SK-N-SH (cell line): ENCODE measurements at places on chromosomes 4 and X. TPM values are rescaled to one million over a fixed set of nuclear protein-coding genes. Genes with fewer than 3 reads are reported as not detected.

DNA sequence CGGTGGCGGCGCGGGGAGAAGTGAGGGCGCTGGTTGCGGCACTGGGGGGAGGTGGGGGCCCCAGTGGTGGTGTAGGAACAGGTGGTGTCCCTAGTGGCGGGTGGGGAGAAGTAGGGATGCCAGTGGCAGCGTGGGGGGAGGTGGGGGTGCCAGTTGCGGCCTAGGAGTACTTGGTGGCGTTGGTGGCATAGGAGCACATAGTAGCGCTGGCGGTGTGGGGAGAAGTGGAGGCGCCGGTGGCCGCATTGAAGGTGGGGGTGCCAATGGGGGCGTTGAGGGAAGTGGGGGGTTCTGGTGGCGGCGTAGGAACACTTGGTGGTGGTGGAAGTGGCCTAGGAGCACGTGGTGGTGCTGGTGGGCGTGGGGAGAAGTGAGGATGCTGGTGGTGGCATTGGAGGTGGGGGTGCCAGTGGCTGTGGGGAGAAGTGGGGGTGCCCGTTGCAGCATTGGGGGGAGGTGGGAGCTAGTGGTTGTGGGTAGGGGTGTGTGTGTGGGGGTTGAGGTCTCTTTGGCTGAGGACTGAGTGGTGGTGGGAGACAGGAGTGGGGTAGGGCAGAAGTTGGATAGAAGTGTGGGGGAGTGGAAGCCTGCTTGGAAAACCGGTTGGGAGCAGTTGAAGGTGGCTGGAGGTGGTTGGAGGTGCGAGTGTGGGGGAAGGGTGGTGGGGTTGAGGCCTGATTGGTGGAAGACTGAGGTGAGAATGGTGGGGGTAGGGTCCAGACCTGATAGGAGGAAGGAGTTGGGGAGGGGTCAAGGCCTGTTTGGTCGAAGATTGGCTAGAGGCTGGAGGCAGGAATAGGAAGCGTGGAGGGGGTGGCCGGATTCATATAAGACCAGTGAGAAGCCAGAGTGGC is 1.1 kb downstream of the GCNA start:
- DNase-seq: peak; percentile 28
- H3K27ac ChIP-seq: no peak overlapping the region
- H3K36me3 ChIP-seq: peaks cover 10% of the 10 kb centered on the region
- peaks cover 11% of the 10 kb centered on the region; the same call in 1 of the 2 replicates for H3K27me3 ChIP-seq

- no peak for DNase-seq
- H3K27me3 ChIP-seq: no peaks in the 10 kb centered on the region
- no peaks in the 10 kb centered on the region for H3K36me3 ChIP-seq
- H3K4me1 ChIP-seq: no peaks in the 10 kb centered on the region
- H3K27ac ChIP-seq: no peak overlapping the region
These were observed 46.2 kb downstream of the MAGEB5 start for GRCh38 chrX:26262121-26262523.

RAB28 gene
- 10.5 and 14.8 TPM in 2 replicates for polyA plus RNA-seq

TMPRSS11F gene
- not detected in 2 replicates for polyA plus RNA-seq

GRCh38 chr4:26459054-26459755 is 31.1 kb downstream of the CCKAR start:
- H3K4me1 ChIP-seq: no peaks in the 10 kb centered on the region
- H3K27ac ChIP-seq: no peak overlapping the region
- no peaks in the 10 kb centered on the region for H3K27me3 ChIP-seq

GRCh38 chr4:176792326-176793059 is at the start of gene VEGFC:
VEGFC (minus strand) TSS chr4:176792922; CDS start chr4:176792311, 611 bp downstream.
- no peaks in the 10 kb centered on the region for H3K27me3 ChIP-seq
- no peaks in the 10 kb centered on the region; the same call in none of the 2 replicates for H3K4me1 ChIP-seq

DNA sequence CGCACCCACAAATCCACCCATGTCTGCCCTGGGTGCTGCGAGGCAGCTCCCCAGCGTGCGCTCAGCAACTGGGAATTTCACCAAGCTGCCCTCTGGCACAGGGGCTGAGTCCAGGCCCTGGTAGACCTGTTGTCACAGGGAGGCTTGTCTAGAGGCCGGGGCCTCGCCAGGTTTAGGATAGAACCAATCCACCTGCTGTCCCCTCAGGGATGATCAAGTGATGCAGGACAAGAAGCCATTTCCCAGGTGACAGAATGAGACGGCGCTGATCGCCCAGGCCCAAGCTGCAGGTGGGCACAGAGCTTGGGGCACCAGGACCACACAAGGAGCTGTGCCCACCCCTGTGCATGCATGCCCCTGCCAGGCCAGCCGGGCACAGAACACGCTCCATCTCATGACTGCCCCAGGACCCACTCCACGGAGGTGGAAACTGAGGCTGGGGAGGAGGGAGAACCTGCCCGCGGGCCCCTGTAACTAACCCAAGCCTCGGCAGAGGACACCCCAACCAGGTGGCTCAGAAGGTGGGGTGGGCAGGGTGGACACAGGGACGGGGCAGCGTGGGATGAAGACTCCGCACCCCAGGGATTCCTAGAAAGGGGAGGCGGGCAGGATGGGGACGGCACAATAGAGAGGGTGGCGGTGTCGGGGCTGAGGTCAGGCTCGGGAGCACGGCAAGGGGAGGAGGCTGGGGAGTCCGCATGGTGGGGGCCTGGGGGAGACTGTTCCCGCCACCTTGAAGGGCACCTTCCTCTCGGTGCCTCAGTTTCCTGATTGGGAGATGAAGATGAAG is 78.0 kb downstream of the ZFYVE28 start:
- no peak overlapping the region for H3K27ac ChIP-seq
- no peaks in the 10 kb centered on the region for H3K27me3 ChIP-seq
- H3K4me3 ChIP-seq: no peak overlapping the region
- no peaks in the 10 kb centered on the region for H3K36me3 ChIP-seq
- H3K4me1 ChIP-seq: no peaks in the 10 kb centered on the region
- DNase-seq: no peak

CLCN5 gene
- 1.7 and 1.9 TPM in 2 replicates for polyA plus RNA-seq

- H3K27me3 ChIP-seq: no peaks in the 10 kb centered on the region
- no peak overlapping the region for H3K27ac ChIP-seq
- no peaks in the 10 kb centered on the region for H3K4me1 ChIP-seq
- no peak for DNase-seq
- H3K4me3 ChIP-seq: no peak overlapping the region
- no peaks in the 10 kb centered on the region for H3K36me3 ChIP-seq
These were observed 665.6 kb upstream of the CPEB2 start for GRCh38 chr4:14336656-14337055.

- no peaks in the 10 kb centered on the region; the same call in 1 of the 2 replicates for H3K4me1 ChIP-seq
- DNase-seq: no peak
- H3K4me3 ChIP-seq: no peak overlapping the region
- H3K36me3 ChIP-seq: no peaks in the 10 kb centered on the region
These were observed 2.4 kb upstream of the PLAC1 start for GRCh38 chrX:134660627-134661026.

GRCh38 chr4:133403913-133404312 is 254.8 kb downstream of the PCDH10 start:
- H3K4me3 ChIP-seq: no peak overlapping the region
- H3K36me3 ChIP-seq: no peaks in the 10 kb centered on the region
- DNase-seq: no peak

DNA sequence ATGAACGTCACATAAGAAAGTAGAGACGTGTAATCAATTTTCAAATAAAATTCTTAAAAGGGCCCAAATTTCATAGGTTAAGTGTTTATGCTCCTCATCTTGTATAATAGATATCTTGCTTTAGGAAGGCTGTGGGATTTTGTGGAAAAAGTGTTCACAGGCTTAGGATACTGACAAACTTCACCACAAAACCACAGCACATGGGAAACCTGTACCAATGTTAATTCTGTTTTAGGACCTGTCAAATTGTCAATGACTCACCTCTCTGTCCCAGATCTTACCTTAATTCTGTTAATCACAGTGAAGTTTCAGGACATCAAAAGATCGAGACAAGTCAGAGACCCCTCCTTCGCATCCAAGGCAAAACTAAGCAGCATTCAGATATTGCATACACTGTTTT is 24.2 kb downstream of the FGFBP1 start:
- peaks cover 9% of the 10 kb centered on the region; the same call in 1 of the 2 replicates for H3K4me1 ChIP-seq
- H3K27me3 ChIP-seq: no peaks in the 10 kb centered on the region
- H3K36me3 ChIP-seq: no peaks in the 10 kb centered on the region

GRCh38 chr4:2006367-2006766 is 2.4 kb downstream of the NELFA start:
- peaks cover 14% of the 10 kb centered on the region for H3K36me3 ChIP-seq
- DNase-seq: no peak
- H3K4me3 ChIP-seq: no peak overlapping the region
- H3K4me1 ChIP-seq: peaks cover 7% of the 10 kb centered on the region; the same call in 1 of the 2 replicates
- no peak overlapping the region for H3K27ac ChIP-seq

GRCh38 chrX:16022580-16023200 is 100.7 kb upstream of the GRPR start:
- no peak overlapping the region for H3K4me3 ChIP-seq
- no peaks in the 10 kb centered on the region for H3K36me3 ChIP-seq
- no peak for DNase-seq
- H3K27ac ChIP-seq: peak overlapping the region; percentile 87
- H3K4me1 ChIP-seq: no peaks in the 10 kb centered on the region; the same call in 1 of the 2 replicates
- no peaks in the 10 kb centered on the region for H3K27me3 ChIP-seq

DNA sequence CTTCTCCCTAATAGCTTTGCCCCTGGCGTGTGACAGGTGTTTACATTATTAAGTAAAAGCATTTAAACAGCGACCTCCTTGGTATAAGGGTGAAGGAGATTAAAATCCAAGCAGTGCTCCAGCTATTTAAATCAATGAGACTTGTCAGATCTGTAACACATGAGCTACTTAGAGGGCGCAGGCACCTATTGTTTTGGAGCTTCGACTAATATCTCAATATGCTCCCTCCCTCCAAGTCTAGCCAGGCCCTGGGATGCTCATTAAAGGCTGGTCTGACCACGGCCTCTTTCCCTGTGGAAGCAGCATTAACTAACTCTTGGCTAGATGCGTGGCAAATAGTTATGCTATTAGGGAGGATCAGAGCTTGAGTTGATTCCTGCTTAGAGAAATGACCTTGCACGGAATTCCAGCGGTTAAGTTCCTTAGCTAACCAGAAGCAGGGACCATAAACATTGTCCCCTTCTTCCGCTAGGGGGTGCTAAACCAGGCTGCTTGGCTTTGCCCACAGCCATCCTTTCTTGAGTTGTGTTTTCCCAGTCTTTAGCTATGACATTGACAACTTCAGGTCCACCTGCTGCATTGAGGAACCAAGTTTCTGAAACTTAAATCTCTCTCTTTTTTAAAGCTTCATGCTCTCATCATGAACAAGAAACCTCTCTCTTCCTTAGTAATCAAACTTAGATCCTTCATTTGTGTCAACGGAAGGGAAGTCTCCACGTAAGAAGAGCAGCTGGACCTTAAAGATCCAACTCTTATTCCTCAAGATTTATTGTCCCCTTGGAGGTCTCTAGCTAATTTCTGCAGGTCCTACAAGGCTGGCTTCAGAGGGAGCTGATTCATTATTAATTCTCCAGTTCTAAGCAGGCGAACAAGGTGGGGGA is 80.7 kb upstream of the IGFBP7 start:
- no peaks in the 10 kb centered on the region for H3K27me3 ChIP-seq
- no peak overlapping the region for H3K4me3 ChIP-seq
- H3K4me1 ChIP-seq: no peaks in the 10 kb centered on the region
- H3K36me3 ChIP-seq: no peaks in the 10 kb centered on the region
- peak; percentile 49 for DNase-seq

POU3F4 gene
- polyA plus RNA-seq: not detected in 2 replicates

DNA sequence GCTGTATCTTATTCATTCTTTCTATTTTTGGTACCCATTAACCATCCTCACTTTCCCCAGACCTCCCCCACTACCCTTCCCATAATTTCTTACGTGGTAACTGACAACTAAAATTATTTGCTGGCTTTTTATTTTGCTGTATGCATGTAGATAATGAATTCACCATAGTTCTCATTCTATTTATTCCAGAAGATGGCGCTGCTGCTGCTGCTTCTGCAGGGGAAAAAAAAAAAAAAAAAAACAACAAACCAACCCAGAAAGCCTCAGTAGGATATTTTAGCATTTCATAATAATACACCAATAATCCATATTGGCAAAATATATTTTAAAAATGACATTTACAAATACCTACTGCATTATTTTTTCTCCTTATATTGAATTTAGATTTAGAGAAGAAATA is 416.6 kb upstream of the MAGEB18 start:
- H3K27me3 ChIP-seq: no peaks in the 10 kb centered on the region
- H3K27ac ChIP-seq: no peak overlapping the region
- no peaks in the 10 kb centered on the region for H3K36me3 ChIP-seq
- no peak overlapping the region for H3K4me3 ChIP-seq
- no peaks in the 10 kb centered on the region for H3K4me1 ChIP-seq

GRCh38 chr4:98779088-98779487 is 120.7 kb upstream of the TSPAN5 start:
- H3K4me3 ChIP-seq: no peak overlapping the region
- H3K27ac ChIP-seq: no peak overlapping the region
- H3K36me3 ChIP-seq: no peaks in the 10 kb centered on the region

ENPEP gene
- 0.15 and 0.16 TPM in 2 replicates for polyA plus RNA-seq

GRCh38 chr4:156362581-156362980 is 408.9 kb upstream of the CTSO start:
- H3K4me1 ChIP-seq: no peaks in the 10 kb centered on the region
- no peaks in the 10 kb centered on the region; the same call in 1 of the 2 replicates for H3K27me3 ChIP-seq
- no peaks in the 10 kb centered on the region for H3K36me3 ChIP-seq
- H3K4me3 ChIP-seq: no peak overlapping the region
- no peak overlapping the region for H3K27ac ChIP-seq
- no peak for DNase-seq

ZFP92 gene
- polyA plus RNA-seq: 0.28 TPM in 2 replicates

GRCh38 chr4:74608151-74608949 is 163.4 kb downstream of the AREG start:
- no peak for DNase-seq
- no peaks in the 10 kb centered on the region for H3K36me3 ChIP-seq
- no peak overlapping the region for H3K27ac ChIP-seq
- no peak overlapping the region for H3K4me3 ChIP-seq
- H3K4me1 ChIP-seq: no peaks in the 10 kb centered on the region
- H3K27me3 ChIP-seq: no peaks in the 10 kb centered on the region; the same call in 1 of the 2 replicates

CCNA2 gene
- 23.0 and 23.8 TPM in 2 replicates for polyA plus RNA-seq

DNA sequence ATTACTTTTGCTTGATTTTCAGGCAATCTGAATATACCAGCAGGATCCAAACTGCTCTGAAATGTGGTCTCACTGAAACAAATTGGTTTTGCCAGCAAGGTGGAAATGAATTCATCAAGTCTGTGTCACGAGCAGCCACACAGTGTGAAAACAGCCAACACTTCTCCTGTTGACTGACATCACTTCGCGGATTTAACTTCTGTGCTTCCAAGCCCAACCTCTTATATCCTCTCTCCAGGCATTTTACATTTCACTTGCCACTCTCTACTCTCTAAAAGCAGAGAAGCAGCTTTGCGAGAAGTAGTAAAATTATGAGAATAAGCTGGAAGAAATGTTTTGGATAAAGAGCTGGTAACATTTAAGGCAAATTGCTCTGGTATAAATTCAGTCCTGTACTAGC is 106.1 kb upstream of the FRG1 start:
- no peaks in the 10 kb centered on the region for H3K27me3 ChIP-seq
- DNase-seq: no peak
- H3K4me3 ChIP-seq: no peak overlapping the region
- H3K36me3 ChIP-seq: no peaks in the 10 kb centered on the region

DNA sequence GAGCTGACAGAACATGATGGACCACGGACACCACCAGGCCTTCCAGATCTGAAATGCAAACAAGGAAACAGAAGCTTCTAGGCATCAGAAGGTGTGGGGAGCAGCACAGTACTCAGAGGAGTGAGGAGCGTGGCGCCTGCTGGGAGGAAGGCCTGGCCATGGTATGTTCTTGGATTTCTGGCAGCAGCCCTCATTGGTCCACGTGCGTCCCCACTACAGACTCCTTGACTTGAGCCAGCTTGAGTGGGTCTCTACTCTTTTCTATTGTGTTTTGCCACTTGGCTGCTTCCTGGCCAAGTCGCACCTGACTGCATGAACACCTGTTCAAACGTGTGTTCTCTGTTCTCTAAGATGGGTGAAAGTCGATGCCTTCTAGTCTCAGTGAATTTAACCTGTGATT is 18.0 kb downstream of the ZNF275 start:
- H3K4me1 ChIP-seq: no peaks in the 10 kb centered on the region
- no peak overlapping the region for H3K27ac ChIP-seq
- H3K36me3 ChIP-seq: peaks cover 13% of the 10 kb centered on the region; the same call in 1 of the 2 replicates
- no peak overlapping the region for H3K4me3 ChIP-seq

HHIP gene
- polyA plus RNA-seq: 1.8 and 3.5 TPM in 2 replicates
